ENCODE measurements at places on chromosomes 4 and X.

GRCh38 chr4:94871644-94872305, 114.0 kb downstream of the BMPR1B start:
- DNase-seq: no peak

- peak; percentile 28 for DNase-seq
Measured at GRCh38 chrX:48475296-48475695, 703 bp upstream of the FTSJ1 start.

- peak; percentile 20 for DNase-seq
Measured at GRCh38 chr4:169485791-169486742, 126.3 kb downstream of the NEK1 start.

DNA sequence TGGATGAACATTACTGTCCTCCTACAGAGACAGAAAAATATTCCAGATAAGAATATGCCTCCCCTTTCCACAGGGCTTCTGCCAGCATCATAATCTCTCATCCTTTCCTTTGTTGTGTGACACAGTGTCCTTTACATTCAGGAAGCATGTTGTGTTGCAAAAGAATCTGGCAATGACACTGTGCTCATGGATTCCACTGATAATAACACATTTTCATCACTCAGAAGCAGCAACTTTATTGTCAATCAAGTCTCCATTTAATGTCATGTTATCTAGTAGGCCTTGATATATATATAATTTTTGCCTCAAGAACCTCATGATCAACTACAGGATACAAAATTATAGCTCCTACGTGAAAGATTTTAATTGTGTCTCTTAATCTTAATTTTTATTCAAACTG, 833.9 kb downstream of the FSTL5 start:
- no peak for DNase-seq

DNA sequence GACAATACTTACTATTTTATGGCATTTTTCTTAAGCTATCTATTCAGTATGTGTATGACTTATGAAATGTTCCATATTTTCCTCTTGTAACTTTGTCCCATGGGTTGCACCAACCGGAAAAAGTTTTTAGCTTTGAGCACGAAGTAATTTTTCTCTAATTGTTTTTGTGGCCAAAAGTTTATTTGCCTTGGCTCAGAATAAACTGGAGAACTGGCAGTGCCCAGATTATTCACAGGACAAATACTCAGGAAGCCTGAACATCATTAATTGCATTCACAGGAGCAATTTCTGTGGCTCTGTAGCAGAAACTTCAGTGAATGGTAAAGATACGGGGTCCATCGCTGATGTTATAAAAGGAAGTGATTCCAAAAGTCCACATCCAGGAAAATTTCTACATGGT, 184.5 kb downstream of the ARHGAP10 start:
- no peak for DNase-seq

- no peak for DNase-seq
Measured at GRCh38 chr4:122583906-122584305, 37.0 kb downstream of the IL21 start.

DNA sequence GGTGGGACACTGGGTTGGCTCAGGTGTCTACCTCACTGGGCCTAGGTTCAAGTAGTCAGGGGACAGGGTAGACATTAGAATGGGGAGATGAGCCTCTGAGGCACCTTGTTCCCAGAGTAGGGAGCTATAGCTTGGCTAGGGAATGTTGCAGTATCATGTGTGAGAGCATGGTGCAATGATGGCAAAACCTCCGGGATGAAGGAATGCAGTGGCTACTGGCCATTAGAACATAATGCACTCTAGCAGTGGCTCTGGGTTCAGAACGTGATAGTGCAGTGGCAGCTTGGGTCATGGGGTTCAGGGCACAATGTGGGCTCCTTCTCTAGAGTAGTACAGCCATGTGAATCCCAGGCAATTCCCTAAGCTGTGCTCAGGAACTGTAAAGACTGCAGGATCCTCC, 471.5 kb downstream of the CCSER1 start:
- DNase-seq: no peak

GRCh38 chrX:132063334-132063733, 40.2 kb downstream of the STK26 start:
- DNase-seq: no peak

DNA sequence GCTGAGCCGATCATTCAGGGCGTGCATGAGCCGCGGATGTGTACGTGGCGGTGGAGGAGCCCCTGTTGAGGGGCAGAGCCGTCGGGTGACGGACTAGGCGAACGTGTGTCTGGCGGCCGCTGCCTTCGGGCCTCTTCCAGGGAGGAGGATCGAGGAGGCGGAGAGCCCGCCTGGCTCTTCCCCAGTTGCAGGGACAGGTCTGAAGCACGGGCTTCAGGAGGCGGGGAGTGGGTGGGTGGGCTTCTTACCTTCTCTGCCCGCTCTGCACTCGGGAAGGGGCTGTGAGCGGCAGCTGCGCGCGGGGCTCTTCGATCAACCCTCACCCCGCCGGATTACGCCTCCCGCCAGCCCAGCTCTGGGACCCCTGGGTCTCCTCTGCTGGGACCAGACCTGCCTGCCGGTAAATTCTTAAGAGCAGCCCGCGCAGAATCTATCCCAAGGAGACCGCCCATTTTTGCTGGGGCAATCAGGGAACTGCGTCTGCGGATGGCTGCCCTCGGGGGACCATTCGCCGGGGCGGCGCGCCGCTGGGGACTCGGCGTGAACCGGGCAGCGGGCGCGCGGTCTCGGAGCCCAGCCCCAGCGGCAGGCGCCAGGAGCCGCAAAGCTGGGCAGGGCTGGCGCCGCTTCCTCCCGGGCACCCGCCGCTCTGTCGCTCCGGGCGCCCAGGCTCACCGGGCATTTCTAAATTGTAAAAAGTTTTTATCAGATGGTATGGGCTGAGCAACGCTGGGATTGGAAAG, 4.9 kb downstream of the PLAC8 start:
- peak; percentile 67 for DNase-seq

- DNase-seq: no peak
Measured at GRCh38 chr4:24557026-24558025, 27.0 kb downstream of the DHX15 start.

DNA sequence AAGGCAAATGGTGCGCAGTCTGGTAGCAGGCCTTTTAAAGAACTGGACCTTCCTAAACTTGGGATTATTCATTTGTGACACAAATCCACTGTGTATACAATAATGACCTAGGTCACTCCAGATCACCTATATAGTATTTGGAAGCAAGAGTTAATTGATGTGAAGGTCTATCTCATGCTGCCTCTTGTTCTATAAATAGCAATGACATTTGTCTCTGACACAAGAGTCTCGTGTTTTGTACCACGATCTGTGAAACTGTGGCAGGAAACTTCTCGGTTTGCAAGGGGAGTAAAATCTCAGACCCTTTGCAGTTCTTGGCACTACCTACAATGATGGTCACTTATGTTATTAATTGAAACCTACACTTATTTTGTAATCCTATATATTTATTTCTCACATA, 1408.4 kb downstream of the PCDH7 start:
- DNase-seq: no peak

DNA sequence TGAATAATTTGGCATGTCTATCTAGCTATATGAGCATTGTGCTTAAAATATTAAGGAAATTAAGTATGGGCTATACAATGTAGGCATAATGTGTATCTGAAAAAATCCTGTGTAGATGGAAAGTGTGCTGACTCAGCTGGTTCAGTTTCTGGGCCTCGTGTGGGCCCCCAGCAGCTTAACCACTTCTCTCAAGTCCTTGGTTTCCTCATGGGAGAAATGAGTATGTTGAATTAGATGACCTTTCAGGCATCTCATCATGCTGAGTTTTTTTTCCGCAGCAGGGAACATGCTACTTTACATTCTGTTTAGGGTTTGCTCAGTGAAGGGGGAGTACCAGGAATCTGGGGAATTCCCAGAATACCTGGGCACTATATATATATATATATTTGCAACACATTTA, 30.5 kb downstream of the RHOH start:
- peak; percentile 79 for DNase-seq

DNA sequence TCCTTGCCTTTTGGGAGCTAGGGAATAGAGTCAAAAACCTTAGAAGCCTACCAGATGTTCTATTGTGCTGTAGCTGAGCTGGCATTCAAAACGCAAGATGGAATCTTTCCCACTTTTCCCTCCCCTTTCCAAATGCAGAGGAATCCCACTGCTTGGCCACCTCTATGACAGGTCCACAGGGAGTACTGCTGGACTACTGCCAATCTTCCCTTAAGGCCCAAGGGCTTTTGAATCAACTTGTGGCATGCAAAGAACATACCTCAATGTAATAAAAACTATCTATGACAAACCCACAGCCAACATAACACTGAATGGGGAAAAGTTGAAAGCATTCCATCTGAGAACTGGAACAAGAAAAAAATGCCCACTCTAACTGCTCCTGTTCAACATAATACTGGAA, 139.2 kb upstream of the AGTR2 start:
- DNase-seq: no peak

DNA sequence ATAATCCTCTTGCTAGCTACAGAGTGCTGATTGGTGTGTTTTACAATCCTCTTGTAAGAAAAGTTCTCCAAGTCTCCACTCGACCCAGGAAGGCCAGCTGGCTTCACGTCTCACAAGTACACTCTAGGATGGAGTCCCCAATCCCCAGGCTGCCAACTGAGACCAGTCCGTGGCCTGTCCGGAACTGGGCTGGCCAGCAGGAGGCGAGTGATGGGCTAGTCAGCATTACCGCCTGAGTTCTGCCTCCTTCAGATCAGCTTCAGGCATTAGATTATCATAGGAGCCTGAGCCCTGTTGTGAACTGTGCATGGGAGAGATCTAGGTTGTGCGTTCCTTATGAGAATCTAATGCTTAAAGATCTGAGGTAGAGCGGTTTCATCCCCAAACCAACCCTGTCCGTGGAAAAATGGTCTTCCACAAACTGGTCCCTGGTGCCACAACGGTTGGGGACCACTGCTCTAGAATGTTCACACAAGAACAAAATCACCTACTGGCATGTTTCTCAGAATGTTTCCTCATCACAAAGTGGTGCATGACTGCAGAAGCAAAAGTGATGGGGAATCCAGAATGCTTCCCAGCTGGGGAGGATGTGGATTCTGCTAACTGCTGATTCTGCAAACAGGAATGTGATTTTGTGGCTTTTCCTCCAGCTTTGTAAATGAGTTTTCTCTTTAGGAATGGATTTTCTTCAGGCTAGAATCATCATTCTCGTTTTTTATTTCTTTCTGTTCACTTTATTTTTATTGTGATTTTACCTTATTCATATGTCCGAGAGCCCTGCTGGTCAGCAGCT, 40.9 kb downstream of the SEPTIN11 start:
- no peak for DNase-seq

GRCh38 chr4:172688534-172688933, 480.1 kb upstream of the GALNT7 start:
- no peak for DNase-seq

DNA sequence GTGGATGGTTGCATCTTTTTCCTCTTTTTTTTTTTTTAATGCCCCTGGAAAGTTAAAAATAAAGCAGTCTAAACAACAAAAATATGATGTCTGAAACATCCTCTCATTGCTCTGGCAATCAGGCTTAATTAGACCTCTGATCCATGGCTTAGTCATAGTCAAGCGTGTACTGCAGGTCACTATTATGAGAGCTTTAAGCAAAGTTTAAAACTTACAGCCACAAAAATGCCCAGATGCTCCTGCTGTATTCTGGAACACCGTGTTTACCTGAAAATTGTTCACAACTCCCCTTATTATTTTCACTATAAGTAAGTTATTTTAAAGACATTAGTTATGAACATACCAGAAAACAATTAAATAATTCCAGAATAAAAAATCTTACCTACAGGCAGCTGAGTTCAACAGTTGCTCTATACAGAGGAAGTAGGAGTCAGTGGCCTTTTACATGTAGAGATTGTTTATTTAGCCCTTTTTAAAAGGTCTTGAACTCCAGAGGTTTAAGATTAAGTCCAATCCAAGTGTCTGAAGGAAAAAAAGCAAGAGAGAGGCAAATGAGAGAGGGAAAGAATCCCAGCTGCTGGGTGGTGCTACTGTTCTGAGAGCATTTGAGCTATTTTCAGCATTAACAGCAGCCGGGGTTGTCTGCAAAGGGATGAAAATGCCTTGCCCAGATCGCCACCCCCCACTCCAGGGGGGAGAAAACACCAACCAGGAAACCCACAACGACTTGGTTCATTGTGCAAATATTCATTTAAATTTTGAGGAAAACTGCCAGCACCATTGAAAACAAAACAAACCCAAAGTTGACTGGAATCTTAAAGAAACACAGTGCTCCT, 36.9 kb downstream of the SORBS2 start:
- DNase-seq: no peak

DNA sequence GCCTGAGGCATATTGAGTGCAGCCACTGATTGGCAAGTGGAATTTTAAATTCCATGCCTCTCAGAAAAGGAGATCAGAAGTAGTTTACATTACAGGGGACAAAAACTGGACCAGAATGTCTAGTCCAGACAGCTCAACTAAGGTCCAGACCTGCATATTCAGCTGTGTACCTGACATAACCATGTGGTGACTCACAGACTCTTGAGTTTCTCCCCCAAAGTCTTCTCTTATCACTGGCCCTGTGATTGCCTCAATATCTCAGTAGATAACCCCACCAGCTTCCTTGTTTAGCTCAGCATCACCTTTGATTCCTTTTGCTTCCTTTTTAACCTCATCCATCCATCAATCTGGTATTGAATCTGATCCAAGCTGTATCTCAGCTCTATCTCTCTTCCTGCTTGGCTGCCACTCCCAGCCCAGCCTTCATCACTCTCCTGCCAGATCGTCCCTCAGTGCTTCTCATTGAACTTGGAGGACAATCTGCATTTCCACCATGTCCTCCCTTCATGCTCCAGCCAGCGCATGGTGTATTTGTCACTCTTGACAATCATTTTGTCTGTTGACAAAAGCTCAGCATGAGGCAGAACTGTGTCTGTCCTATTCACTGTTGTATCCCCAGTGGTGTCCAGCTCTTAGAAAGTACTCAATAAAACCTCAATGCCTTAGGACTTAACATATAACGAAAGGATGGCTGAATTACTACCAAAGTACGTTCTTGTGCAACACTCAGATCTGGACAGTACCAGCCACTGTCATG, 27.8 kb upstream of the SLC2A9 start:
- DNase-seq: no peak

- DNase-seq: no peak
Measured at GRCh38 chr4:152690706-152691651, 11.2 kb upstream of the TMEM154 start.

GRCh38 chrX:10397349-10397748, 223.0 kb downstream of the MID1 start:
- DNase-seq: no peak

DNA sequence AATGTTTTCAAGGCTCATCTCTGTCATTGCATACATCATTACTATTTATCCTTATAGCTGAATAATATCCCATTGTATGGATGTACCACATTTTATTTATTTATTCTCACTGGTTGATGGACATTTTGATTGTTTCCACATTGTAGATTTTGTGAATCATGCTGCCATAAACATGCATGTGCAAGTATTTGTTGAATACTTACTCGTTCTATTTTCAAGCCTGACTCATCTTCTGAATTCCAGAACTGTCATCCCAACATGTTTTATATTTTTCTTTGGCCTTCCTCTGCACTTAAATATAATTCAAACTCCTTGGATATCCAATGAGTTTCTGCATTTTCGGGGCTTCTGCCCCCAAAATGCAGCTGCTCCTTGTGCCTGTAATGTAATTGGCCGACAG, 77.6 kb downstream of the MXRA5 start:
- DNase-seq: no peak

- no peak for DNase-seq
Measured at GRCh38 chr4:89379511-89380044, 72.0 kb upstream of the GPRIN3 start.

Data from stimulated activated CD4-positive, alpha-beta T cell treated with anti-CD3 and anti-CD28 coated beads, Interleukin-15, amount 100 ng/mL, for 24 hours (primary cell).